ENCODE measurements at places on chromosomes 2 and 18.

DNA sequence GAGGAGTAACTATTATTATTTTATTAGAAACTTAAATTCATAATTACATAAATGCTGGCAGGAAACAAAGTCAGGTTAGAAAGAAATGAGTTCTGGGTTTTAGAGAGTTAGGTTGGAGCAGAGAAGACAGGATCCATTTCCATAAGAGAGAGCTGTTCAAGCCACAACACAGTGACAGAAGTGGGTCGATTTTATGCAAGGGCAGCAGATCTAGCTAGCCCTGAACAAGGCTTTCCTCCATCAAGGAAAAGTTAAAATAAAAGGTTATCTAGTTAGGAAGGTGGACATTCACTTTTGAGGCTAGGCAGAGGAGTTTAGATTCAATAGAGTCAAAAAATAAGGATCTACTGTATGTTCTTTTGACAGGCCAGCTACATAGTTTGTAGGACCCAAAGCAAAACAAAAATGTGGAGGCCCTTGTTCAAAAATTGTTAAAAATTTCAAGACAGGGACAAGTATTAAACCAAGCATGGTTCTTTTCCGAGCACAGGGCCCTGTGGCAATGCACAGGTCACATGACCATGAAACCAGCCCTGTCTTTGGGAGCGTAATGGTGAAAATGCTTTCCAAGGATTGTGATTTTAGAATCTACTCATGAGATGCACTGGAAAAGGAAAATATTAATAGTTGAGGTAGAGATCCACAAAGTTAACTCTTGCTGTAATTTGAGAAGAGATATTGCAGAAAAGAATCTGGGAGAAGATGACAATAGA, 91.2 kb upstream of the CREB1 start:
- DNase-seq, result no peak

GRCh38 chr2:21251216-21251980, 127.6 kb downstream of the TDRD15 start:
- DNase-seq, result peak; percentile 97

GRCh38 chr2:99682275-99683060, 192.7 kb upstream of the REV1 start:
- no peak for DNase-seq

DNA sequence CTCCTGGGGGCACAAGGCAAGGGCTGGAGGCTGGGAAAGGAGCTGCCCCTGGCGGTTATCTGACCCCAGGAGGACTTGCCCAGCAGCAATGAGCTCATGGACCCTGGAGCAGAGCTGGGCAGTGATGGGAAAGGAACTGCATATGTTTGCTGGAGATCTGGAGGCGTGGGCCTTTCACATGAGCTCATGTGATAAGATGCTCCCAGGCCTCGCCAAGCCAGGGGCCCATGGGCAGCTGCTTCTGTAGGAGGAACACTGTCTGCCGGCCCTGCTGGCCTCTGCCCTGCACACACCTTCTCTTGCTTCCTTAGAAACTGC, 9.0 kb upstream of the NPPC start:
- no peak for DNase-seq

DNA sequence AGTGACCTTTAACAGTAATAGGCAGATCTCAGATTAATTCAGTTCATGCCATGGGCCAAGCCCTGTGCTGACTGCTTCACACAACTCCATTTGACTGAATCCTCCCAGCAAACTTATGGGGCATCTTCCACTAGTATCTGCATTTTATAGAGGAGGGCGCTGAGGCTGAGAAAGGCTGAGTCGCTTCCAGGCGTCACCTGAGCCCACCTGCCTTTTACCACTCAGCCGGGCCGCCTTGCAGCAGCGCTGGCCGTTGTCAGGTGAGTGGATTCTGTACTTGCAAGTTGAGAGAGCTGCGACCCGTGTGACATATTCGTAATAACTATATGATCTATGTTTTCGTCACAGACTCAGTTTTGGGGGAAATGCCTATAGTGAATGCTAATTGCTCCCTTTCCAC, 59.3 kb upstream of the B3GNT7 start:
- no peak for DNase-seq

DNA sequence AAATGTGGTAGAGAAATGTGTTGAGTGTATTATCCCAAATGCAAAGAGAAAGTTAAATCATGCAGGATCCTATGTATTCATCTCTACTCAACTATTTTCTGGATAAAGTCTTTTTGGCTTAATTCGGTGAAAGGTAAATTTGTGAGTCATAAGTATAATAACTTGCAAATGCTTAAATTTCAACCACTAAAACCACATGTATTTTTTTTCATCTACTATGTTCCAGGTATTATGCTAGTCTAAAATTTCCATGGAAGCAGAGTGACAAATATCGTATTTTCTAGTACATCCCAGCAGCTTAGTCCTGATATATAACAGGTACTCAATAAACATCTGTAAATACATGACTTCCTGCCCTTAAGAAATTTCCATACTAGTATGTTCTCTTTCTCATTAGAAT, 6.2 kb downstream of the ALS2 start:
- no peak for DNase-seq

- DNase-seq, result no peak
Observed at GRCh38 chr18:33820517-33821371, 242.7 kb downstream of the ASXL3 start.

- DNase-seq, result no peak
Observed at GRCh38 chr2:220162320-220162719, 534.9 kb downstream of the SLC4A3 start.

DNA sequence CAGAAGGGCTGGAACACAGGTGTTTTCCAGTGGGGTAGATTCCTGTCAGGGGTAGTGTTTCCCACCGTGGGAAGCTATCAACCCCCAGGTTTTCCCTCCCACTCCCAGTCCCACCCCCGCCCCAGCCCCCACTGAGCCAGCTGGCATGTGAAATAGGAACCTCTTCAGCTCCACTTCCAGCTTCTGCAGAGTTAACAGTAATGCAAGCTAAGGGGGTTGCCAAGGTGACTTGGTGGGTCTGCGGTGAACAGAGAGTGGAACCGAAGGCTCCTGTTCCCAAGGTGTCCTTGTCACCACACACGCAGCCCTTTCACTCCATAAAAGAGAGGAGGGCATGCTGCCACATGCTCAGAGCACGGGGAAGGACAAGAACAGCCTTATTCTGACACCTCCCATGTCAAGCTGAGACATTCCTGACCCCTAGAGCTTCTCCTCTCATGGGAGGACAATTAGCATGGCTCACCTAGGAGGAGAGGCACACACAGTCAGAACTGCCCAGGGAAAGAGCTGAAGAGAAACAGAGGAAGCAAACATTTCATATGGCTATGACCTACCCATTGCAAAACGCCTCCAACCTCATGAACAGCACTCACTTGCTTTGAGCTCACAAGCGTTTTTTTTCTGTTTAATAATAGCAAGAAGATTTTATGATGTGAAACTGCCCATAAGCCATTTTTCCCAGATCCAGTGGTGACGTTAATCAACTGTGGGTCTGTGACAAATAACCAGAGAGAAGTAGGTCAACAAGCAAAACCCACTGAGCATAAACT, 39.8 kb upstream of the TBC1D8 start:
- no peak for DNase-seq

Measured in NCI-H2081 (cell line).